Fibroblast of the conjunctiva (primary cell): ENCODE measurements at places on chromosomes 6 and 20.
A peak's percentile ranks its signal among the peaks of the same experiment; 100 is the strongest.

GRCh38 chr20:56465997-56466396 is 2.4 kb upstream of the RTF2 start:
- no peak for DNase-seq

- no peak for DNase-seq
Measured at GRCh38 chr20:813390-813789, 20.1 kb upstream of the FAM110A start.

- no peak for DNase-seq
Measured at GRCh38 chr6:53868626-53869025, 73.8 kb downstream of the LRRC1 start.

- no peak for DNase-seq
Measured at GRCh38 chr6:168691774-168692173, 250.8 kb downstream of the SMOC2 start.

GRCh38 chr6:150535151-150535804 is 64.4 kb upstream of the PLEKHG1 start:
- DNase-seq: no peak

GRCh38 chr6:33276864-33277662 is at the start of gene B3GALT4:
B3GALT4 (plus strand) TSS chr6:33277123; CDS start chr6:33277420, 297 bp downstream.
- DNase-seq: peak; percentile 64

DNA sequence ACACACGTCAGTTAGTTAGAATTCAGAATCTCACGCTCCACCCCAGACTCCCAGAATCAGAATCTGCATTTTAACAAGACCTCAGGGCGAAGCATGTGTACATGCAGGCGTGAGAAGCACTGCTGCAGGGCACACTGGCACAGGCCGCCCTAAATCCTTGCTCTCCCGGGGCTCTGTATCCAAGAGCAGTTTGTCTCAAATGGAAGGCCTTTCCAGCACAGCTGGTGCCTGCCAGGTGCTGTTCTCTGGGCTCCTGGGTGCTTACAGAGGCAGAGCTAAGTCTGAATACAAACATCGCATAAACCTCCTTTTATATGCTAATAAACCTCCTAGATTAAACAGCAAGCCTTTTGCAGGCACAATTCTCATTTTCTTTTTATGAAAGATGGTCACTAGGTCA is 119.1 kb upstream of the CD93 start:
- DNase-seq: no peak
